ENCODE measurements at places on chromosomes 7 and 10.
A peak's percentile ranks its signal among the peaks of the same experiment; 100 is the strongest.

DNA sequence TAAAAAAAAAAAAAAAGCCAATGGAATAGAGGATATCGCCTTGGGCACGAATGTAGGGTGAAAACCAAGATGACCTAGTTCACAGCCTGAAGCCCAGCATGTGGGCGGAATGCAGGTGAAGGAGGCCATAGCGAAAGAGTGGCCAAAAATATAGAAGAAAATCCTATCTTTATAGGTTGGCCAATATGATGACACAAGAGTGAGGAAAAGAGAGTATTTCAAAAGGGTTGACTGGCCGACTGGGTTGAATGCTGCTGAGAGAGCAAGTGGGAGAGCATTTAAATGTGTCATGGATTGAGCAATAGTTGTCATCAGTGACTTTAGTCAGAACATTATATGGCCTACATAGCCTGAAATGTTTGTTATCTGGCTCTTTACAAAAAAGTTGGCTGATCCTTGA, 17.2 kb upstream of the GLI3 start:
- DNase-seq: no peak

GRCh38 chr10:61283481-61284221, 169.5 kb downstream of the TMEM26 start:
- DNase-seq: no peak

- no peak for DNase-seq
Measured at GRCh38 chr10:132742837-132743194, 43.1 kb downstream of the NKX6-2 start.

- DNase-seq: peak; percentile 84
Measured at GRCh38 chr7:25857376-25858067, 294.5 kb upstream of the NFE2L3 start.

DNA sequence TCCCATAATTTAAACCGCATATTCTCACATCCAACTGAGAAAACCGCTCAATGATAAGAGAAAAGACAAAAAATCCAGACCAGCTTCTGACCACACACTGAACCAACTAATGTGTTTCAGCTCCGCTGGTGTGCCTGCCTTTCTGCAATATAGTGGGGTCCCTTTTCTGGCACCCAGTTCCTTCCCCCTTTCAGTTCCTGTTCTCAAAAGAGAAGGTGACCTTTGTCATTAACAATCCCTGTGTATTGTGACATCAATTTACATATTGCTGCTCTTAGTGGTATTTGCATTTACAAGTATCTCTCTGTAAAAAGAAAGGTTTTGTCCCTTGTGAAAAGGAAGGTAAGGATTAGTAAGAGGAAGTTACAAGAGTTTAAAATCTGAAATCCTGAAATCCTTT, 1.4 kb downstream of the PPP1R17 start:
- DNase-seq: no peak

GRCh38 chr10:95664543-95664942, 8.0 kb upstream of the ALDH18A1 start:
- no peak for DNase-seq

DNA sequence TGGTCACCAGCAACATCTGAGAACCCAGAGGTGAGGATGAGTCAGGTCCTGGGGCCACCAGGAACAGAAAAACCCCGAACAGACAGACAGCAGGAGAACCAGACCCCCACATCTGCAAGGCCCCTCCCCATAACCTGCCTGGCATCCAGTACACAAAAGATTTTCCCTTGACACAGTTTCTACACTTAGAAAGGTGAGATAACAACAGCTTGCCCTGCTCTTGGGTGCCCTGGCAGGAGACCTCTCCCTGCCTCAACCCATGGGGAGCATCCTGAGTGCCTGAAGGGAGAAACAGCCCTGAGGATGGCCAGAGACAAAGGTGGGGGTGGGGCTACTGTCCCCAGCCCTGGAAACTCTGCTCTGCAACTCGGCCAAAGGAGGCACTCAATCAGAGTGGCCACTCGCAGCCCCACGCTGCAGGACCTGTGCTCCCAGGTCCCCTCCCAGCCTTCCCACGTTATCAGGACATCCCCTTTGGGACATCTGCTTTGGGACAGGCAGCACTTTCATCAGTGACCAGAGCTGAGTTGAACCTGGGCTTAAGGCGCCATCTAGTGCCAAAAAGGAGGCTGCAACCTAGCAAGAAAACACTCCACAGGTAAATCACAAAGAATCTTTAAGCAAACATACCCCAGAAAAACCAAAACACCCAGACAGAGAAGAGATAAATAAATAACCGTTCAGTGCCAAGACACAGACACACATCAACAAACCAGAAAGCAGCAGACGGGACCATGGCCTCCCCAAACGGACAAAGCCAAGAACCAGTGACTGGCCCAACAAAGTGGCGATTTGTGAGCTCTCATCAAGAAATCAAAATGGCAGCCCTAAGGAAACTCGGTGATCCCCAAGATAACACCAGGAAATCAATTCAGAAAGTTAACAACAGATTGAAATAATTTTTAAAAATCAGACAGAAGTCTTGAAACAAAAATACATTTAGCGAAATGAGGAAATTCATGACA, 233.7 kb downstream of the PTPRN2 start:
- DNase-seq: no peak

GRCh38 chr7:4798706-4799235, 23.3 kb downstream of the AP5Z1 start:
- DNase-seq: no peak

DNA sequence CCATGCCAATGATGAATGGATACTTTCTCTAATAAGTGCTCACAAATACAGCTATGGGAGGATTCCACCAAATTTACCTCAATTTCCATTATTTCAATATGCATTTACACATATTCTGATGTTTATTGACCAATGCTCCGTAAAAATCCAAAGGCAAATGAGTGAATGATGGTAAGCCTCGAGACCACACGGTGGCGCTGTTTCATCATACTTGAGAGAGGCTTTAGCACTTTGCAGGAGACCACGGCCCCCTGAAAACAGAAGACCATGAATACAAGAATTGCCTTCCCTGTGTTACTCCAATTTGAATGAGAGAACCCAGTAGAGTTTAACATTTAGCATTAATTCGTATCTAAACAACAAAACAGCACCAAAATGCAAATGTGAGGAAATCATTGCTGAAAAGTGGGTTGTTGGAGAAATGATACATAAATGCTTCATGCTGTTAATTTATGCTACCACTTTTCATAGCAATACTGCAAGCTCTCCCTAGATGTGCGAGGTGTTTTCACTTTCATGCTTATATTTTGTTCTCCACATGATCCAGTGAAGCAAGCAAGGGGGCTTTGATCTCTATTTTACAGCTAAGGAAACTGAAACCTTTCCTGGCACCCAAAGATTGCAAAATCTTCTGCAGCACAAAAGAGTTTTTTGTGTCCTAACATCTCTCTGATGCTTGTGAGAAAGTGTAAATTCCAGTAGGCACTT, 35.4 kb downstream of the TRIL start:
- DNase-seq: peak; percentile 83

DNA sequence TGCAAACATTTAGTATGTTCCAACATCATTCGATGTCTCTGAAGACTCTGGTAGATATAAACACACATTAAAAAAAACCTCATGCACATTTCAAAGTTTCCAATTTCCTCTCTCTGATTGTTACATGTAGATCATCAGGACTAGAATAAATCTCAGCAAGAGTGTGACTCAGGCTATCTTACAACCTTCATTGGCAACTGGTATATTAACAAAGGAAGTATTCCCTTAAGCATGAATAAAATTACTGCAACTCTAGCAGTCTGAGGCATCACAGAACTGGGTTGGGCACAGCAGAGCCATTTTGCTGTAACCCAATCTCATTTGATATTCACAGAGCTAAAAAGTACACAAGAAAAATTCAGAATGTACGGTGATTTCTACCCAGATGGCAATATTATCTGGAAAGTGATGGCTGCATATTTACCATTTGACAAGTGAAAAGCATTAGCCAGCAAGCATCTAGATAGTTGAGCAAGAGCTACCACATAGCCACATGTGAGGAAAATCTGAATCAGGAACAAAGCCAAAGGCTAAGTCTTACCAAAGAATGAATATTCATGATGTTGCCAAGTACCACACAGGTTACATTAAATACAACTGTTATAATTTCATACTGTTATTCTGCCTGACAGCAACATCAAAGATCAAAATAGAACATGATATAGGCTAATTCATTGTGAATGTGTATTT, 232.2 kb downstream of the CRPPA start:
- no peak for DNase-seq

DNA sequence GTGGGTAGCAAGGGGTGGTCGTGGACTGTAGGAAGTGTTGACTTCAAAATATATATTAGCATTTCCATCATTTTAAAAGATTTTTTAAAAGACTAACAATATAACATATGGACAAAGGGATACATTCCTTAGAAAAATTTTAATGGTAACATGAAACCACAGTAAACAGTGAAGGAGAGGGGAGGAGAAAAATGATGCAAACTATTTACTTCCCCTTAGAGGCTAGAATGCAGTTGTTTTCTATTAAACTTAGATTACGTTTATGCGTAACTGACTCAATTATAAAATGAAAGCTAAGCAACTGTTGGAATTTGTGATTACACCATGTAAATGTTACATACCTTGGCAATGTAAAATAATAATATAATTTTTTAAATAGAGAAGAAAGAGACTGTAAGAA, 41.3 kb downstream of the CALD1 start:
- DNase-seq: no peak

- DNase-seq: no peak
Measured at GRCh38 chr7:31416381-31416870, 75.9 kb upstream of the NEUROD6 start.

DNA sequence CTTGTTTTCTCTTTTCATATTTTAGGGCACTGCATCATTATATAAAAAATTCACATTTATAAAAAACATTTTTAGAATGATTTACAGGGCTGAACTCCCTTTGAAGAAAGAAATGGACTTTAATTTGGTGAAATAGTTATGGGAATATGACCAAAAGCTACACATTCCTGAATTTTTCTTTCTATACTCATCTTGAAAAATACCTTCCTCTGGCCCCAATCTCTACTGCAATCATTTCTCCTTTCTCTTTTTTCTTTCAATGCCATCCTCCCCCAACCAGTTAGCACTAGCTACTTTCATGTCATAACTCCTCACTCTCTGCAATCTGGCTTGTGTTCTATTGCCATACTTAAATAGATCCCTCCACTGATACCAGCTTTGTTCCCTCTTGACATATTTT, 6.2 kb downstream of the WNT8B start:
- DNase-seq: no peak

- no peak for DNase-seq
Measured at GRCh38 chr7:138924501-138925225, 56.5 kb downstream of the KIAA1549 start.

DNA sequence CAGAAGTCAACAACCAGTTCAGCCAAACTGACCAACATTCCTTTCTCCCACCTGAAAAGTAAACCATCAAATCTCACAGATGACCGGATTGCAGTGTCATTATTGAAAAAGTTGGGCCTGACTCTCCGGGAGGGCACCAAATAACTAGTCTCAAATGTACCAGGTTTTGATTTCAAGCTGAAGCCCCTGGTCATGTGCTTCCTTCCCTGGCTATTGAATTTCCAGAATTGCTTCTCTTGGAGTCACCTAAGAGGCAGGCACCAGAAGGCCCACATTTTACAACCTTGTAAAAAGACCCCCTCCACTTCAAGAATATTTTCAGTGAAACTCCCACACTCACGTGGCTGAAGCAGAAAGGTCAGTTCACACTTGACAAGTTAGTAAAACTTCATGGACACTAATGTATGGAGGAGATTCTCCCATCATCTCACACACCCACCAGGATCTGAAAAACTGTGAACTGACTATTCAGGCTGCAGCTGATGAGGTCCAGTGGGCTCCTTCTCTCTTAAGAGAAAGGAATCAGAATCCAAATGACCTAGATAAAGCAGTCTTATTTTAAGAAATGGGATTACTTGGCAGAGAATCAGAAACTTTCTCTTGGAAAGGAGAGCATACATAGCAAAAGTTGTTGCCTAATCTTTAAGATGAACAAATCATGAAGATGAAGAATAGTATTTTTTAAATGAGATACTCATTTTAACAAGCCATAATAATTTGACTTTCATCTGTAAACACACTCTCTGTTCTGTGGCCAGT, 53.6 kb downstream of the DLD start:
- no peak for DNase-seq

DNA sequence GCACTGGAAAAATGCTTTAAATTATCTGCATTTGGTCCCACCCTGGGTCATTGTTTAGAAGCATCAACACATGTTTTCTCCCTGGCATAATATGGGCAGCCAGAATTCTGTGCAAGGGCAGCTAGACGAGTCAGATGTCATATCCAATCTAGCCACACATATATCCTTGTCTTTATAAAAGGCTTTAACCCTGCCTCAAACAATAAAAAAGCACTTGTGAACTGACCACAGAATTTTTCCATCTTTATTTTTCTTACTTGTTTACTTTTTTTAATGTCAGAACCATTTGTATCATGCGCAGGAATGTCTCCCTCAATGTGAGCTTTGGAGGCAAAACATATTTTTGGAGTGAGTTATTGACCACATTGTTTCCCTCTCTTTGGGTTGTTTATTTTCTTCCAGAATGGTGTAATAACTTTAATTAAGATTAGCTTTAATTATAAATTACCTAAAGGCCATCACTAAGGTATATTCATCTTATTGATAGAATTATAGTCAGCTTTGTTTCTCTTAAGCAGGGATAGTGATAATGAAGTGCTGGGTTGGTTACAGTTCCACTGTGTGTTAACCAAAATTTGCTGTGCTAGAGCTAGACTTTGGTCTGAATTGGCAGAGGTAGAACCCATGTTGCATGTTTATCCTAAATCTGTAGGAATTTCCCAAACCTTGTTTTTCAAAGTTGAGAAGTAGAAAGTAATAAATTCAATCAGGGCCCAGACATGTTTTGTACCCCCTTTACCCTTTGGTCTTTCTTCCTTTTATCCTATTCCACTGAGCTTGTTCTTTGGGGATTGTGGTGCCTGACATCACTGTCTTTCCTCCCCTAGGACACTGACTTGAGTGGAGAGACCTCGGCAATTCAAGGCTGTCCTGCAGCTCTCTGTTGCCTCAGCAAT, 1078.4 kb downstream of the KCNMA1 start:
- no peak for DNase-seq

DNA sequence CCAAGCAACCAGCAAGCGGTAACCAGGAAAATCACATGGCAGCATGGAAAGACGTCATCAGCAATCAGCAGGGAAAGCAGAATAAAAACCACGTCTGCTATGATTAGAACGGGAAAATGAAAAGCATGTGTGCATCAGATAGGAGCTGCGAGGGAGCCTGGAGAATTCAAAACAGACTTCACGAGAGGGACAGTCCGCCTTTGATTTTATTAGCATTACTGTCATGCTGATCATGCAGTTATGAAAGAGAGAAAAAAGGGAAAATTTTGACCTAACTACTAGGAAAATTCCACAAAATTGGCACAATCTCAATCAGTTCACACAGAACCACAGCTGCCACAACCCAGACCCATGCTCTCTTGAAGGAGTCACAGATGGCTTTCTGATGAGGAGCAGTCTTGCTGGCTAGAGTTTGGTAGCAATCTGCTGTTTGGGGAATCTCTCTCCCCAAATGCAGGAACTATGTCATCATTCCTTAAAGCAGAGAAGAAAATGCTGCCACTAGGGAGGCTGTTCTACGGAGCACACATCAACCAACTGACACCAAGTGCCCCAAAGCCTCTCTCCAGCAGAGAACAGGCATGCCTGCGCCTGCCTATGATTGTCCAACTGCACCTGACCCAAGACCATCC, 295.9 kb downstream of the TNS3 start:
- DNase-seq: no peak

- DNase-seq: no peak
Measured at GRCh38 chr10:91345716-91346115, 64.4 kb upstream of the HECTD2 start.

- no peak for DNase-seq
Measured at GRCh38 chr7:148537435-148537834, 53.1 kb upstream of the C7orf33 start.

GRCh38 chr10:128158021-128158795, 32.0 kb upstream of the MKI67 start:
- no peak for DNase-seq

GRCh38 chr10:27625452-27626211, 120.0 kb downstream of the MKX start:
- DNase-seq: no peak
